ENCODE measurements at places on chromosomes 11 and 22.

DNA sequence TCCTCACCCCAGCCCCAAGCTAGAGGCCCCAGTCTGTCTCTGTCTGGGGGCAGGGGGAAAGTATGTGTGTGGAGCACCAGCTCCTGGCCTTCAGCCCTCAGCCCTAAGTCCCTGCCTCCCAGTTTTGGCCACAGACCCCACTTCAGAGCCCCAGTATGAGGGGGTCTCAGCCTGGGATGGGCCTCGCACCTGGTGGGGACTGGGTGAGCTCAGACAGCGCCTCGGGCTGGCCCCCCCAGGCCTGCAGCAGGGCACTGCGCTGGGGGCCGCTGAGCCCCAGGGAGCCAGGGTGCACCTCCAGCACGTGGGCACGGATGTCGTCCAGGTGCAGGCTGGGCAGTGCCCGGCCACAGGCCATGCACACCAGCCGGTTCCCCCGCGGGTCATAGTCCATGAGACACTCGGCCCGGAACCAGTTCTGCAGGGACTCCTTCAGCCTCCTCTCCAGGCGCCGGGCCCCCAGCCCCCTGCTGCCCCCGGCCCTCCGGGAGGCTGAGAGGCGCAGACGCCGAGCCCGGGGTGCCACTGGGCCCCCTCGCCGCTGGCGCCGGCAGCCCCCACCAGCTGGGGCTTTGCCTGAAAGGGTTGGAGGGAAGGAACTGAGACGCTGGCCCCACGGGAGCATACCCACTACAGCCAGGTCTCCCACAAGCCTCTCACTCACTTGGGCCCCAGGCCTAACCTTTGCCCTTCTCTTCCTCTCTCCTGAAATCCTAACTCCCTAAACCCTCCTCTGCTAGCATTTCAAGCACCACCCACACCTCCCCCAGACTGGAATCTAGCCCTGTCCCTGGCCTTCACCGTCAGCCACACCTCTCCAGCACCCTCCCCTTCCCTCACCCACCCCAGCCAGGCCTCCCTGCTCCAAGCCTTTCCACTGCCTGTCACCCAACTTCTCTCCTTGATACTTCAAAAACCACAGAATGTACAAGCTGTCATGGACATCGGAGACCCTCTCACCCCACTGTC lies 3.6 kb downstream of the ZFTA start:
- DNase-seq, result no peak

DNA sequence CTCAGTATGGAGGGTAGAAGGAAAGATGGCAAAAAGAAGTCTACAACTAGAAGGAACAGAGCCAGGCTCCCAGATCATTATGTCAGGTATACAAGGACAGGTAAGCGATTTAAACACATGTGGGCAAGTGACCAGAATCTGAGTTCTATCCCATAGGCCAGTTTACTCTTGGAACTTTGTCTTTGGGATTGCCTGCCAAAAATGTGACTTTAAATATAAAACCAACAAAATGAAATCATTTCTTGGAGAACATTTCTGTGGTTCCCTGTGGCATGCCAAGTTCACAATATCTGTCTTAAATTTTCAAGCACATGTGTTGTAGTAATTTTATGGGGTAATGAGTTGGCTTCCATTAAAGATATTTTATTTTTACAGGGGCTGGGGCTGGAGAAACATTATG lies 141.0 kb downstream of the SLC17A6 start:
- DNase-seq, result no peak

- DNase-seq, result no peak
Measured at GRCh38 chr11:122512688-122513087, 142.8 kb upstream of the UBASH3B start.

GRCh38 chr11:18078909-18079308 lies 27.0 kb downstream of the SAAL1 start:
- DNase-seq, result no peak

GRCh38 chr11:120089036-120090001 lies 48.6 kb downstream of the TRIM29 start:
- DNase-seq, result no peak

GRCh38 chr11:78406568-78407196 lies 10.9 kb downstream of the GAB2 start:
- no peak for DNase-seq

DNA sequence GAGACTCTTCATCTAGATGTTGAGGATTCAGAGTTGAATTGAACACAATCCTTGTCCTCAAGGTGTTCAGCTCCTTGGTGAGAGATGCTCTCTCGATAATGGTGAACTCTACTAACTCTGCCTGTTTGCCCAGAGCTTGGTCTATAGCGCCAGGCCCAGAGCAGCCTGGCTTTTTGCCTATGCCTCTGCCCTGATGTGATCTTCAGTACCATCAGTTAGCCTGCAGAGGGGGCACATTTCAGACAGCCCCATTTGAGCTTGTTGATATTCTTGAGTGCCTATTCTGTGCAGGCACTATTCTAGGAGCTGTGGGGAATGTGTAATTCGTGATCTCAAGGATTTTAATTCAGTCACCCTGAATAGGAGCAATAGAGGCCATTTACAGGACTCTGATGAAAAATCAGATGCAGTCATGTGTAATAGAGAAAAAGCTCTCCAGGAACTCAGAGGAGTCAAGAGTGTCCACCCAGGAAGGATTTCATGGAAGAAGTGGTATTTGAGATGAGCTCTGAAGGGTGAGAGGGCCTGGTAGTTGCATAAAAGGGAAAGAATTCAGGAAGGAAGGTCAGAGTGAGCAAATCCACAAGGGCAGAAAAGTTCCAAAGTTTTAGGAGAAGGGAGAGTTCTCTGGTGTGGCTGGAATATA lies 19.3 kb downstream of the GTPBP1 start:
- DNase-seq, result no peak

GRCh38 chr11:37026326-37026725 lies 428.3 kb upstream of the RAG2 start:
- peak; percentile 1 for DNase-seq

DNA sequence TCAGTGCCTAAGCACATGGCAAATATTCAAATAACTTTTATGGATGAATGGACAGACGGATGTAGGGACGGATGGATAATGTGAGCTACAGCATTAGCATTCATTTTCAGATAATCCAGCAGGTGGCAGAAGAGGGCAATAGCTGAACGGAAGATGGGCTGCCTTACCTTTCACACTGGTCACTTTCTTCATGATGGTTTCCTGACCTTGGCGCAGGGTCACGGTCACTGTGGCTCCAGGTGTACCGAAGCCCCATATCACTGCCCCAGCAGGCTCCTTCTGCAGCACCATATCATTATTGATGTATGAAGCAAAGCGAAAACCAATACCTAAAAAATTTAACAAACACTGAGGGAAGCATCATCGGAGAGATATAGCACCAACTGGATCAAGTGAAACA lies 4.3 kb downstream of the SIAE start:
- DNase-seq, result peak; percentile 32

GRCh38 chr11:14336507-14337503 lies 22.2 kb downstream of the RRAS2 start:
- no peak for DNase-seq

DNA sequence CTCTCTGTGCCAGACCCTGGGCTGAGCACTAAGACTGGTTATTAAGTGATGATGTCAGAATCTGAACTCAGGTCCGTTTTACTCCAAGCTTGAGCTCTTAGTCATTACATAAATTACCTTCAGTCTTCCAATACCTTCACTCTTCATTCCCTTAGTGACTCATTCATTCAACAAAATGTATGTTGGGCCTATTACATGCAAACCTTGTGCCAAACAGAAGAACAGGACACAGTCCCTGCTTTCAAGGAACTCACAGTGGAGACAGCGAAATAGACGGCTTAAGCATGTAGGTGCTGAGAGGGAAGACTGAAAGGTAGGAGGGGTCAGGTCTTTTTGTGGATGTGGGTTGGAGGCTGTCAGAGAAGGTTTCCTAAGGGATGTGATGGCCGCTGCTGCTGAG lies 3.3 kb downstream of the KCTD14 start:
- DNase-seq, result no peak

DNA sequence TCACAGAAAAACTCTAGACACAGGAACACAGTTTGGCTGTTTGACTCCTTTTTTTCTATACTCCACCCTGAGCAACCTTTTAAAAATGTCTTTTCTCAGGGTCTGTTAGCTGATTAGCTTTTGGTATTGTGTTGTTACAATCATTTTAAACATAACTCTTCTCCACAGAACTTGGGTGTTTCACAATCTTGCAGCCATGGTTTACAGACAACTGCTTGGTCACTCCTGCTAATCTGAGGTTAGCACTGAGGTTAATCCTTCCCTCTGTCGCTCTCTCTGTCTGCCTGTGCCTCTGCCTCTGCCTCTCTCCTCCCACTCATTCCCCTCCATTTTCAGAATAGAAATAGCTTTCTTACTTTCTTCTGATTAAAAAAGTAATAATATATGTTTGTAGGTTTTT lies 62.4 kb upstream of the ZBED5 start:
- no peak for DNase-seq

DNA sequence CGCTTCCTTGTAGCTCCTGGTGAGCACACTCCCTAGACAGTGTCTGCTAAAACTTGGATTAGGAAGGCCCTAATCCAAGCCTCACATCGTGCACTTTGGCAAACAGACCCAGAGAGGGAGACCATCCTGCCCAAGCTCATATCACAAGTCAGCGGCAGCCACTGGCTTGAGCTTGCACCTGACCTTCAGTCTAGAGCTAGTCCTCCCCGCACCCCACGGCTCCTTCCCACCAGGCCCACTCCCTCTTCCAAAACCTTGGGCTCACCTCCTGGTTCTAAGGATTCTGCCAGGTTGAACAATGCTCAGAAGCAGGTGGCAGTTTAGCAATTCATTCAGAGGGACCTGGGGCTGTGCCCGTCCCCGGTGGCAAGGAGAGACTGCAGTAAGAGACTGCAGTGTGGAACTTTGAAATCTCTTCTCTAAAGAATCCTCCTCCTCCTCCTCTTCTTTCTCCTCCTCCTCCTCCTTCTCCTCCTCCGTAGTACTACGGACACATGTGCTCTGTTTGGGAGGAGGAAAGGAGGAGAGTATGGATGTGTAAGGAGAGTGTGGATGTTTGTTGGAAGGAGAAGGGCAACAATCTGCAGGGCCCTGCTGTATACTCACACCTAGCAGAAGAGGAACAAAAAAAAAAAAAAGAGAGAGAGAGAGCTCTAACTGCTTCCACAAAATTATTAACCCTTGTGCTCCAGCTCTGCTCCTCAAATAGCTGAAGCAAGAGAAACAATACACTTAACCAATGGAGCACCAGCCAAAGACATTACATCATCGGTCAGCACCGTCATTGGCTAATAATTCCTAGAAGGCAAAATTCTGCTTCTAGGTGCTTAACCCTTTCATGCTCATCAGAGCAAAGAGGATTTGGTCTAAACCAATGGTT lies 6.0 kb downstream of the SYN3 start:
- no peak for DNase-seq

GRCh38 chr11:3867209-3868091 lies 12.0 kb downstream of the STIM1 start:
- DNase-seq, result peak; percentile 41

DNA sequence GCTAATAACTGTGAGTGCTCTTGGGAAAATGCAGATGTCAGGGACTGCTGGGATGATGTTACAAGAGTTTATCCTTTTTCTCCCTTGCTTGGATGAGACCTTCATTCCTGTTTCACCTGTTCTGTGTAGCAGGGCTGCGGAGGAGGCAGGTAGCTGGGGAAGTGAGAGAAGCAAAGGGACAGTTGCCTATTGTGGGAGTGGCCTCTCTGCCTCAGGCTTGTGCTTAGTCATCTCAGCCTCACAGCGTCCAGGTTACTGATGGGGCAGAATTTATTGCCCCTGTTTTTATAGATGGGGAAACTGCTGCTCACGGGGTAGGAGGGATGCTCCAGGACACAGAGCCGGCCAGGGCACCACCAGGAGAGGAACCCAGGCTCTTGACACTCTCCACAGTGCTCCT lies 1.7 kb downstream of the STX3 start:
- DNase-seq, result no peak

DNA sequence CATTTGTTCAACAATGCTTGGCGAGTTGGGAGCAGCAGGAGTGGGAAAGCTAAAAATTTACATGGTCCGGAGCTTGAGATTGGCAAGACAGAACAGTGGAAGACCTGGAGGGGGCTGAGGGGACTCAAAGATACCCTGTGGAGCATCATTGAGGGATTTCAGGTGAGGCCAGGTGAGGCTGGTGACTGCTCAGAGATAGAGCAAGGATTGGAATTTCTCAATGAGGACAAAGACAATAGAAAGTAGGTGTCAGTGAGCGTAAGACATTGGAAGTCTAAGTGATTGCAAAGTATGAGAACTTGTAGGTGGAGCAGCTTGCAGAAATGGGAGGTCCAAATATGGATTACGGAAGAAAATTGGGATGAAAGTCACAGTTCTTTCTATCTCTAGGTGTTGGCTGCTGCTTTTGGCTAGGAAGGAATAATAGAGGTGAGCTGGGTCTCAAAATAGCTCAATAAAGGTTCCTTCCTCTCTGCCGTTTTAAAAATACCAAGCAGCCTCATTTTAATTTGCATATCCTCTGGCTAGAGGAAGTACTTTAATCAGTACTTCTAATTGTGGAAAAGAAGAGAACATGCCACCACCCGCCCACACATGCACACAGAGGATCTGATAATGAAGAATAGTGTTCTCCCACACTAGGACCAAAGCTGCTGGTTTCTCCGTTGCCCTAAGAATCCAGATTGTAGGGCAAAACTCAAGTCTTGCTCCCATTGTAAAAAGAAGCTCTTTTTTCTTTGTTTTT lies 41.8 kb upstream of the SORL1-AS1 start:
- no peak for DNase-seq

GRCh38 chr11:121351083-121351630 lies 58.6 kb downstream of the SC5D start:
- DNase-seq, result peak; percentile 54

DNA sequence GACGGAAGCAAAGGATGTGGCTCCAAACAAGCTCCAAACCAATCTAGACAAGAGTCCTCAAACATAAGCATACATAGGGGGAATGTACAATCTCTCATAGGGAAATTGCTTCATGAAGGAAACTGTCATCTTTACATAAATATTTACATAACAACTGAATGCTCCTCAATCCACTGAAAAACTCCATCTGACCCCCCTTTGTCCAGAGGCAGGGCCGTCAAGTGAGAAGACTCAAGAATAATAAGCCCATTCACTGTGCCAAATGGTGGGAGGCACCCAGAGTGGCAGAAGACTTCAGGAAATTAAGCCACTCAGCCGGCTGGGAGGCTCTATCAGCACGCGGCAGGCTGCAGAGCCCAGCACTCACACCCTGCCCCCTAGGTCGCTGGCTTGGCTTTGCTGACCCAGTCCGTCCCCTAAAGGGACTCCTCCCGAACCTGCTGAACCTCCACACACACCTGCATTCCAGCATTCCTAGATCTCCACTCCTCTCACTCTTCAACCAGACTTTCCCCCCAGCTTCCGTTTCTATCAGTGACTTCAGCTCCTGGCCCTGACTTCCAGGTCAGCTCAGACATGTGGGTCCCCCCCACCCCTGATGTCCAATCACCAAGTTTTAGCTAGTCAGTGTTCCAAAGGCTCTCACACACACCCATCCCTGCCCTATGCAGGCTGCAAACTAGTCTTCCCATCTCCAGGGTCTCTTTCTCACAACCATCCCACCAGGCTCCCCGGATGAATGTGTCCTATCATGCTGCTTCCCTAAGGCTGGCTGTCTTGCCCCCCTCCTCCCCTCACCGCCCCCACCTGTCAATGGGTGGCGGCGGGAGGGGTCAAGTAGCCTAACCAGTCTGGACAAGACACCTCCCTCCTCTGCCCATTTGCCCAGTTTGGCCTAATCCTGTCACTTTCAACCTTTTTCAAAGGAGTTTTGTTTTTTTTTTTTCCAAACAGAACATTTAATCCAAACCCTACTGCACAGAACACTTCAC lies 11.3 kb downstream of the VPS37C start:
- no peak for DNase-seq

- no peak for DNase-seq
Measured at GRCh38 chr11:19079643-19080440, 19.3 kb upstream of the MRGPRX2 start.

- no peak for DNase-seq
Measured at GRCh38 chr11:20208622-20209111, 48.4 kb upstream of the DBX1 start.

Data from left lung (tissue), 14 donors.